ENCODE measurements at places on chromosomes 16 and 17. TPM values are rescaled to one million over a fixed set of nuclear protein-coding genes. Genes with fewer than 3 reads are reported as not detected.

GRCh38 chr16:72847187-72848027 is 200.5 kb downstream of the ZFHX3 start:
- peak; percentile 74 for DNase-seq

GRCh38 chr17:69179227-69179952 is 37.7 kb upstream of the ABCA6 start:
- DNase-seq, result no peak

DNA sequence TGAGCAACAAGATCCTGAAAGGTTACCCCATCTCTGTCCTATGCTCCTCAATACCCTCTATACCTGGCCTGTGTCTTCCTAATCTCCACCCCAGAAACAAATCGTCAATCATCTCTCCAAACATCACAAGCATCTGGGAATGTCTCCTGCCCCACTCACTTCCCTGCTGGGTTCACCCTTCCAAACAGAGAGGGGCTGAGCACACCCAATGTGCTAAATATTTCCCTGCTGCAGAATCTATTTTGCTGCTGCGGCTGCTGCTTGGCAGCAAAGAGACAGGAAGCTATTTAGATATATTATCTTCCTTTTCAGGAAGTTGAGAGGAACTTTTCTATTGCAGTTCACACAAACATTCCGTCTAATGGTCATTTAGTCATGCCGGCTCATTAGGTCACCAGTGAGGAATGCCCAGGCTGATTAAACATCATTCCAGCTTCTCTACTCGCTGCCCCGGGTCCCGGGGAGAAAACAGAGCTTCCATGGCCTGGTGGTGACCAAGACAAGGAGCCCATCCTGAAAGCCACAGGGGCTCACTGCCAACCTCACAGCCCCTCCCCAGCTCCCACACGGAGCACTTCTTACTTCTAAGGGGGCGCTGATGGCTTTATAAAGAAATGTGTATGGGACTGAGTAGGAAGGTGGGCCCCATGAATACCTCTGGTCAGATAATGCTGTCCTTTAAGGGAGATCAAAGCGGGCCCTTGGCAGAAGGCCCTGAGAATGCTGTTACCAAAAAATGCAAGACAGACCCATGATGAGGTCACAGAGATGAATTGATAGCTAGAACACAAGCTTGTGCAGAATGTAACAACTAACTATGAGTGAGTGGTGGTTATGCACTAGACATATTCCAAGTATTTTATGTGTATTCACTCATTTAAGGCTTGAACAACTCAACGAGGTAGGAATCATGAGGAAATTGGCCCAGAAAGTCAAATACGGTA is 218.3 kb downstream of the SOX9 start:
- no peak for DNase-seq

DNA sequence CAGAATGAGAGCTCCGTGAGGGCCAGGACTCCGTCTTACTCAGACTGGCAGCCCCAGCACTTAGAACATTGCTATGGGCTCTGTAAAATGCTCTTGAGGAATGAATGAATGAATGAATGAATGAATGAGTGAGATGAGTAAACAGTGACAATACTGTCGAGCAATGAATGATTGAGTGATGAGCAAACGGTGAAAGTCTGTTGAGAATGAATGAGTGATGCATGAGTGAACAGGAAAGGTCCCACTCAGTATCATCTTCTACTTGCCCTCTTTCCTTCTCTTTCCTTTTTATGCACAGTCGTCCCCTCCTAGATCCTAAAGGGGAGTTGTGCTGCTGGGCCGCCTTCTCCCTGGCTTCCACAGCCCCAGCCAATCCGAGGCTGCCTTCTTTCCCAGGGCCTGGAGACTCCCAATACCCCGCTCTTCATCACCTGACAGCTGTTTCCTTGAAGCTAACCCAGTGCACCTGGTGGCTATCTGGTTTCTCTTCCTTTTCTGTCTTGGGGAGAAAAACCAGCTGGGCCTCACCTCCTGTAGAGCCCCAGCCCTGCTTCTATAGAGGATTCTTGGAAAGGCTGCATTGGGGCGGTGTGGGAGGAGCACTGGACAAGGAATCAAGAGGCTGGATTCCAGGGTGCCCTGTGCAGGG is 32.7 kb upstream of the CACNG1 start:
- no peak for DNase-seq

DNA sequence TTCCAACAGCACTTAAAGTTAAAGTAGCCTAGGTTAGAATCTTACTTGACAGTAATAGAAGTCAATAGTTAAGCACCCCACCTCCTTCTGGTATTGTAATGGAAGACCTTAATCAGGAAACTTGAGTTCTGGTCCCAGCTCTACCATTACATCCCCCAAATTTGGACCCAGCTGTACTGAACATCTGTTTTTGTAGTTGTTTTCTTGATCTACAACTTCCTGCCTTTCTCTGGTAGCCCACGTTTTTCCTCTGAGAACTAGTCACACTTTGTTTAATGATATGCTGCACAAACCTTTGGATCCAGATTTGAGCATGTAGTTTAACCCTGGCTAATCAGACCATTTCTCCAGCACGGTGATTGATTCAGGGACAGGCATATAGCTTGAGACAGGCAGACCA is 505.0 kb downstream of the HS3ST4 start:
- DNase-seq, result no peak

DNA sequence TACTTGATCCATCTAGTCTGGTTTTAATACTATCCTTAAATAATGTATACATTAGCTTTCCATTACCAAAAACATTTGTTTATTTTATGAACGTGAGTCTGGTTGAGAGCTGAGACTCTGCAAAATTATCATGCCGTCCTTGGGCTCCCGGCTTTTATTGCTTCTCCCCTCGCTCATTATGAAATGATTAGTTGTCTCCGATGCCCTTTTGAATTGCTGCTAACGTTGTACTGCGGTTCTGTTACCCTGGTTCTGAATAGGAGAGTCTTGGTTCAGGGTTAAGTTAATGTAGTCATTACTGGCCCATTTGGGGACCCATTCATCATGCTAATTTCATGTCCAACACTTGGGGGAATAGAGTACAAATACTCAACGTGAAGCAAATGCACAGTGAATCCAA is 12.8 kb downstream of the XYLT1 start:
- no peak for DNase-seq

GRCh38 chr16:70605283-70605657 is 41.1 kb upstream of the IL34 start:
- no peak for DNase-seq

DNA sequence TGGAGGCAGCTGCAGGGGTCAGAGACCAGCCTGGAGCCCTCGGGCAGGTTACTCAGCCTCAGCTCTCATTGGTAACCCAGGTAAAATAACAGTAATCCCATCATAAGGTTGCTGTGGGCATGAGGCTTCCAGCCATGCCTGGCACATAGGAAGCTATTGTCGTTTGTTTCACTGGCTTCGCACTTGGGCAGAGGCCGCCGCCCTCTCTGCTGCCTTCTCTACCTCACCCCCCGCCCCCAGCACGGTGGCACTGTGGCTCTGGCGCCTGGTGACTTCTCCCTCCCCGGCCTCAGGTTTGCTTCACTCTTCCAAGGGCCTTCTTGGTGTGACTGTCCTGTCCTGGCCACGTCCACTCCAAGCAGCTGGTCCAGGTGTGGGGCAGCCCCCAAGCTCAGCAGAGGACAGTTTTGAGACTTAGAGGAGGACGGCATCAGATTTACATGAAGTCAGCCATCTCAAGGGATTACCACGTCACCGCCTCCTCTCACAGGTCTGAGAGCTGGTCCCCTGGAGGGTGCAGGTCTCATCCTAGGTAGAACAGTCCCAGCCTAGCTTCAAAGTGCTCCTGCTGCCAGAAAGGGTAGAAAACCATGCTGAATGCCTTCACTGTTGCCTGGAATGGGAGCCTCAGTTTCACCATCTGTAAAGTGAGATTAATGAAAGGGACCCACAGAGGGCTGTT is 34.8 kb downstream of the SREBF1 start:
- no peak for DNase-seq

GRCh38 chr16:88844419-88845036 is 12.2 kb downstream of the GALNS start:
- DNase-seq, result peak; percentile 53

DNA sequence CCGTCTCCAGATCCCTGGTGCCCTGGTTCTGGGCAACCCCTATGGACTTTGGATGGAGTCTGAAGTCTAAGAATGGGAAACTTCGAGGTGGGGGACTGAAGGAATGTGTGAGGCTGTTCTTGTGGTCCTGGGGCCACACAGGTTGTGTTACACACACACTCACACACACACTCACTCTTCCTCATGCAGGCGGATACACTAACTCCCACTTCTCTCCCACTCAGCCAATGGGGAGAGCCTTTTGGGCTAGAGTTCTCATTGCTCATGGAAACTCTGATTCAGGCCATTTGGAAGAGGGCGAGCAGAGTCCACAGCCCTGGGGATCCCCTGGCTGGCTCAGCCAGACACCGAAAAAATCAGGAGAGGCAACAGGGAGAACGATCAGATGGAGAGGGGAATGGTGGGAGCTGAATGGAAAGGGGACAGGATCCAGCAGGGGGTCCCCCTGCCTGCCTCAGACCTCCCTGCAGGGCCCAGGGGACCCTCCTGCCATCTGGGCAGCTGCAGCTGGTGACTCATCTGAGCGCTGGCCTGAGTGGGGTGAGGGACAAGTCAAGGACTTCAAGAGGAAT is 9.1 kb downstream of the IGFBP4 start:
- no peak for DNase-seq

- DNase-seq, result no peak
Measured at GRCh38 chr16:70151391-70151790, 22.2 kb upstream of the CLEC18C start.

DNA sequence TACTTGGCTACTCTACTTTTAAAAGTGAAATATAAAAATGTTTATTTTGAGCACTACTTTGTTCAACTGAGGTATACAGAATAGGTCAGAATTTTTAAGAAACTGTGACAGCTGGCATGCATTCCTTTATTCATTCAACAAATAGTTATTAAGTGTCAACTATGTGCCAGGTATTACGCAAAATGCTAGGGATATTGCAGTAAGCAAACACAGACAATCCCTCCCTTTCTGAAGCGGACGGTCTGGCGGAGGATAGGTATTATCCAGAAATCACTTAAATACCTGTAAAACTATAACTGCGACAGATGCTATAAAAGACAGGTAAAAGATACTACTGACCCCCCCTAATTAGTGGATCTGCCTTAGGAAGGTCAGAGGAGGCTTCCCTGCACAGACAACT is 26.1 kb downstream of the METTL16 start:
- no peak for DNase-seq

DNA sequence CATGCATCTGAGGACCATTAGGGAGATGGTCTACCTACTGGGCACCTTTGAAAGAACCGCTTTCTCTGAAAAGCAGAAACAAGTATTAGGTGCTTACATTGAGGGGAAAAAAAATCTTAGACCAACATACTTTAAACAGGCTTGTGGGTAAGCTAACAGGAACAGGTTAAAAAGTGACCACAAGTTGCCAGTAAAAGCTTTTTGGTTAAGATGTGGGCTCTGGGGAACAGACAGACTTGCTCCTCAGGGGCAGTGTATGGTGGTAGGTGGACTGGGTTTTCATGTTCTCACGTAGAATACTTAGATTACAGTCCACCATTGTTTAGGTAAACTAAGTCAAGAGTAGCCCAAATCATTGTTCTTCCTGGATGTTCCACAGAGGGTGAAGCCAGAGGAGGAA is 41.2 kb downstream of the REXO5 start:
- no peak for DNase-seq

- DNase-seq, result peak; percentile 39
Measured at GRCh38 chr17:82439829-82440365, 10.7 kb downstream of the CYBC1 start.

DNA sequence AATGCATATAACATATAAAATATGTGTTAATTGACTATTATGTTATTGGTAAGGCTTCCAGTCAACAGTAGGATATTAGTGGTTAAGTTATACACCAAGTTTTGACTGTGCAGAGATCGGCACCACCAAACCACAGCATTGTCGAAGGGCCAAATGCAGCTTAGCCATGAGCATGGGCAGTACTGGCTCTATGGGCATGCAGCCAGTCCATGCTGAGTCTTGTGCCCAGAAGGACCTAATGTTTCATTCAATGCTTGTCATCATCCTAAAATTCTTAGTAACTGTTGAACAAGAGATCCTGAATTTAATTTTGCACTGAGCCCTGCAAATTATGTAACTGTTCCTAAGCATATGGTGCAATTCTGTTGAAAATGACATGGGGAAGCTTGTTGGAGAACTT is 233.4 kb upstream of the HS3ST3A1 start:
- no peak for DNase-seq

- no peak for DNase-seq
Measured at GRCh38 chr16:79715061-79715460, 114.5 kb upstream of the MAF start.

DNA sequence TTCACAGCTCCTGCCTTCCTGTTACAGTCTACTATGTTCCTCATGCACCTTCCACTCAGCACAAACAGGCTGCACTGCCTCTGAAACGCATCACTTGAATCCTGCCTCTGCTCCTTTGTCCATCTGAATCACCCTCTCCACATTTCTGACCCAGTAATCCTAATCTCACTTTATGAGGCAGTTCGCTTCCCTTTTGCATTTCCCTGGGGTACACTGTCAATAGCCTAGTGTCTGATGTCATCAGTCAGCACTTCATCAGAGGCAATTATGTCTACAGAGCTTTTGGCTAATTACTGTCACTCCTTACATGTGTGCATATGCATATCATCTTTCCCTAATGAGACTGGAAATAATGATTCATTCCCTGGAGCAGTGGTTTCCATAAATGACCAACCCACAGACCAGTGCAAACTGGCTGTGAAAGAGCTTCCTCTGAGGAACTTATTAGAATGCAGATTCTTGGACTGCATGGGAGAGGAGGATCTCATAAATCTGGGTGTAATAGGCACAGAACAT is 23.6 kb downstream of the CA4 start:
- DNase-seq, result no peak

- DNase-seq, result peak; percentile 1
Measured at GRCh38 chr16:29204806-29205135, 201.7 kb downstream of the NPIPB11 start.

The ITPRIPL2 gene
- total RNA-seq, result 9.1 TPM

The KRT40 gene
- not detected for total RNA-seq

The DNAH17 gene
- 0.33 TPM for total RNA-seq

The AKTIP gene
- total RNA-seq, result 26.2 TPM

The GPR139 gene
- not detected for total RNA-seq

The APRT gene
- 246 TPM for total RNA-seq

The PCGF2 gene
- total RNA-seq, result 116 TPM

The AANAT gene
- 0.55 TPM for total RNA-seq

All from H9 (cell line).